ENCODE measurements at places on chromosomes 4 and X.
A peak's percentile ranks its signal among the peaks of the same experiment; 100 is the strongest.

DNA sequence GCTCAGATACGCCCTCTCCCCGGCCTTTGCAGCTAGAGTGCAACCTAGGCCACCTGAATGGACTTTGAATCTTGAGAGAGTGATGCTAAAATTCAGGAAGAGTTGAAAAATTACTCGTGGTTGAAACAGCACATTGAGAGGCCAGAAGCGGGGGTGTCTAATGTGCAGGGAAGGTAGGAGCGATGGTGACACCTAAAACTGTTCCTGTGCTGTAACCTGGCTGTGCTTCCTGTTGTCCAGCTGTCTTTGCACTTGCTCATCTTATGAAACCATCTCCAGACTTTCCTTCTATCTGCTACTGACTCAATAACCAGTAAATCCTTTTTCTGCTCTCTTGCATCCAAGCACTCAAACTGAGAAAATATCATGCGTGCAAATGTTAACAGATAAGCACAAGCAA, 106.4 kb upstream of the RPS6KA3 start:
- no peak for DNase-seq

GRCh38 chr4:42655921-42656678, 805 bp downstream of the ATP8A1 start:
- peak; percentile 12 for DNase-seq

DNA sequence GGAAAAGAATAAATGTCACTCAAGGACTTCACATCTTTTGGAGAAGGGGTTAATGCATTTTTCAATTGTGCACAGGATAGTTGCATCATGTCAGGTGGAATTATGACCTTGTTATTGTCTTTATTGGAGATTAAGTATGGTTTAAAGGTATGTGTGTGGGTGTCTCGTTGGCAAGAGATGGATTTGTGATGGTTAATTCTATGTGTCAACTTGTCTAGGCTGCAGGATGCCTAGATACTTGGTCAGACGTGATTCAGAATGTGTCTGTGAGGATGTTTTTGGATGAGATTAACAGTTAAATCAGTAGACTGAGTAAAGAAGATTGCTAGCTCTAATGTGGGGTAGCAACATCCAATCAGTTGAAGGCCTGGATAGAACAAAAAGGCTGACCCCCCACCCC, 42.2 kb upstream of the HSD17B10 start:
- no peak for DNase-seq

- no peak for DNase-seq
These were observed 37.6 kb upstream of the ERVMER34-1 start for GRCh38 chr4:52788806-52789205.

- no peak for DNase-seq
These were observed 1.9 kb downstream of the TLR7 start for GRCh38 chrX:12868747-12869146.

DNA sequence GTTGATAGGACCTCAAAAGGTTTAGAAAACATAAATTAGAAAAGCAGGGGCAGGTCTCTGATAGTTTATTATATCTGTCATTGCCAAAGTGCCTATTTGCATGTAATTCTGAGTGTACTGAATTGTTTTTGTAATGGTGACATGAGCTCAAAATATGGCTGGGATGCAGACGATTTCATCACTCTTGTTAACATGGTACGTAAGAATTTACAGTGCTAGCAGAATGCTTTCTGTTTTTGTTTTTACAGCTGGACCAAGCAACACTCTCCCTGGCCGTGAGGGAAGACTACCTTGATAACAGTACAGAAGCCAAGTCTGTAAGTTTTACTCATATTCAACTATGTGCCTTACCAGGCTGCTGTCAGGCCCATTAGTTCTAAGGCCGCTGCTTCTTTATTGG, 58.1 kb downstream of the PHEX start:
- DNase-seq: no peak

GRCh38 chr4:165700855-165701254, 172.2 kb upstream of the TLL1 start:
- no peak for DNase-seq

- no peak for DNase-seq
These were observed 241.4 kb upstream of the ANXA3 start for GRCh38 chr4:78310007-78310739.

GRCh38 chr4:136731025-136731424, 801.3 kb downstream of the PCDH18 start:
- DNase-seq: no peak

DNA sequence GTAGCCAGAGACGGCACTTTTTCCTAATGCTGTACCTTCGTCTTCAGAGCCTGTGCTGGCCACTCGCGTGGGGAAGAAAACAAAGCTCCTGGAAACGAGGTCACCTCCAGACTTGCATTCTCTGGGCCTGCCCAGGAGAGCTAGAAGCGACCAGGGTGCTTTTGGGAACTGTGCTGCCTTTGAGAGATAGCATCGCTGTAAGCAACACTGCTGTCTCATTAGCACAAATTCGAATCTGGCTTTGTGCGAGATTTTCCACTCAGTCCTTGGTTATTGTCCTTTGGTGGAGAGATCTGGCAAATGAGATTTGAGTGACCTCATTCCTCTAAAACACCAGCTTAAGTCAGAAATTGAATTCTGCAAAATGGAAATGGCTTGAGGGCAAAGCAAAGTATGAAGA, 66.1 kb upstream of the TLR3 start:
- DNase-seq: no peak

DNA sequence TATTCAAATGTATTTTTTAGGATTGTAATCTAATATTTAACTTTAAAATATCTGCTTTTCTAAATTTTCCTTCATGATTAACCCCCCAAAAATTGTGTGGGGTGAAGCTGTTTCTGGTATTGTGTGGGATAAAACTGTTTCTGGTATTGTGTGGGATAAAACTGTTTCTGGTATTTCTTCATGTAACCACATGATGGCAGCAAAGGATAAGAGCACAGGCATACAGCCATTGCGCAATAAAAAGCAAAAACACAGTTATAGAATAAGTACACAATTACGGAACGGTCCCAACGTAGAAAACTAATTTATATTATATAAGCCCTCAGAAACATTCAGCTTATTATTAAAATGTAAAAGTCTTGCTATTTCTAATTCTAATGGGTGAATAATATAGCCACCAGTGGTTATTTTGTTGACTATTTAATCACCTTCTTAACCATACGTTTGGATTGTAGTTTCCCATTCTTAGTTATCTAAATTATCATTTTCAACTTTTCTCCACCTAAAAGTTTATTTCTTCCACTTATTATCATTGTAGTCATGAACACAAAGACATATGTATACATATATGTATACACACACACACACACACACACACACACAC, 333.9 kb upstream of the FSTL5 start:
- DNase-seq: no peak

GRCh38 chrX:7263330-7263729, 115.4 kb upstream of the PUDP start:
- DNase-seq: no peak

DNA sequence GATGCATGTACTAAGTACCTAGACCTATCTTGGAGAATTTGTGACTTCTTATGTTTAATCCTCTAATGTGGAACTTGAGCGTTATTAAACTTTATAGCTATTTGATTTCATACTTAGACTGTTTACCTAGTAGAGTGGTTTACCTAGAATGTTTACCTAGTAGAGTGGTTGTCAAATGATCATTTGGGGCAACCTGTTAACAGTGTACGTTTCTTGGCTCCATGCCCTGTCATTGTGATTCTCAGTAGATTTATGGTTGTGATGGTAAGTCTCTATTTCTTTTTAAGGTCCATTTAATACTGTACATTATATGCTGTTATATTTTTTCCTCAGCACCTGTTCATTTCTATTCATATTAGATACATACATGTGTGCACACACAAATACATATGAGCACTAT, 233.0 kb upstream of the MAD2L1 start:
- no peak for DNase-seq

DNA sequence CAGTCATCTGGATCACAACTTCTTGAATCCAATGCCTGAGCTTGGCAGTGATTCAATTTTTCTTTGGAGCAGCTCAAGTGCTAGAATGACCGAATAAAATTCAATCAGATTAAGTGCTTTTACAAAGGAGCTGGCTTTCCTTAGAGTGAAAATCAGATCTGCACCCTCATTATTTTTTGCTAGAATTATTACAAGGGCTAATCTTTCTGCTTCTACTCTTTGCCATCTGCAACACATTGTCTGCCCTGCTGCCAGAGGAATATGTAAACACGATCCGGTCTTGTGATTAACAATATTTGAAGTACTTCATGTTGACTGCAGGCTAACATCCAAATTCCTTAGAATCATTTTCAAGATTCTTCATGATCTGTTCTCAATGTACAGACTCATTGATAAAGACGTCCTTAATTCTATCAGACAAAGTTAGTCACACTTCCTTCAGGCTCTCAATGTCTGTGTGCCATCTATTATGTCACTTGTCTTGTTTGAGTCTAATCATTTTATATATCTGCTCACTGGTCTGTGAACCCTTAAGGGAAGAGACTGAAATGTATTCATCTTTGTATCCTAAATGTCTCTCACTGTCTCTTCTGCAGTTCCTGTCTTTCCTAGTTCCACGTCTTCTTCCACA, 531.2 kb downstream of the GALNTL6 start:
- no peak for DNase-seq

DNA sequence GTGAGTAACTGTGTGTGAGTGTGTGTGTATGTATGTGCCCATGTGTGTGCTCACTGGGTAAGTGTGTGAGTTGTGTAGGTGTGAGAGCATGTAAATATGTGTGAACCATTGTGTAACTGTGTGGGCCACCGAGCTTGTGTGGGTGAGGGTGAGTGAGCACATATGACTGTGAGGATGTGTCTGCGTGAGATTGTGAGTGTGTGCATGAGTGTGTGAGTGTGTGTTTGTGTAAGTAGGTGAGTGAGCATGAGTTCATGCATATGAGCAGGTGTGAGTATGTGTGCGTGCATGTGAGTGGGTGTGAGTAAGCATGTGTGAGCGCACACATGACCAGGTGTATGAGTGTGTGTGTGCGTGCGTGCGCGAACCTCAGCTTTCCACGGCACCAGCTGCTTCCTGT, 1.4 kb upstream of the ATP2B3 start:
- no peak for DNase-seq

DNA sequence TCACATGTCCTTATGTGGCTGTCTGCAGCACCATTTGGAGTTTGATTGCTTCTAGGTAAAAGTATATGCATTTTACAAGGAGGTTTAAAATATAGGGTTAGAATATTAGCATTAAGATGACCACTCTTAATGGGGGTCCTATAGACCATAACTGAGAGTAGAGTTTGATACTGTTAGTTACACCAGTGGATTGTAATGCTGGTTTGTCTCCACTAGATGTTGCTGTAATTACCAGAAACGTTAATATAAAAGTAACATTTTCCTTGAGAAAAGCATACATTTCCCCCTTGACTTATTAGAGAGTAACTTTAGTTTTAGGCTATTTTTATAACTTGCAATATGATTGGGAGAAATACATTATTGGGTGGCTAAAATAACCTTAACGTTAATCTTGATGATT, 93.0 kb downstream of the ZXDA start:
- DNase-seq: no peak

DNA sequence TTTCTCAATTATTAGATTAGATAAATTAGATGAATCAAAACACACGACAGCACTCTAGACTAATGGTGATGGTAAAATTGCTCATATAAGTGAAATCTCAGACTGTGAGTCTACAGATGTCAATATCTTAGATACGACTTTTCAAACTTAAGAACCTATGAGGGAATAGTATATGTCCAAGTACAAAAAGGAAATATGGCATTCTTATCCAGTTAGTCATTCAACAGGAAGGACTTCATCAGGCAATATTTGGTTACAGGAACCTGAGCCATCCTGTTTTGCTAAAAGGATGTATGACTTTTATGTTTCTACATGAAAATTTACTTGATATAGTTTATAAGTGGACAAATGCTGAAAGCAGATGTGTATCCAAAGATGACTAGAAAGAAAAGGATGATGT, 107.0 kb downstream of the CT47B1 start:
- no peak for DNase-seq

DNA sequence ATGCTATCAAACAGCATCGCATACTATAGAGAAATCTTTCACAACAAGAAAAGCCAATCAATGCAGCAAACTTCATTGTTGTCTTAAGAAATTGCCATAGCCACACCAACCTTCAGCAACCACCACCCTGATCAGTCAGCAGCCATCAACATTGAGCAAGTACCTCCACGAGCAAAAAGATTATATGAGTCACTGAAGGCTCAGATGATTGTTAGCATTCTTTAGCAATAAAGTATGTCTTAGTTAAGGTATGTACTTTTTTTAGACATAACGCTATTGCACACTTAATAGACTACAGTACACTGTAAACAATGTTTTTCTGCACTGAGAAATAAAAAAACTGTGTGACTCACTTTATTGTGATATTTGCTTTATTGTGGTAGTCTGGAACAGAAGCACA, 37.8 kb upstream of the FUNDC1 start:
- DNase-seq: no peak

- DNase-seq: no peak
These were observed 37.9 kb upstream of the CYP2U1 start for GRCh38 chr4:107893171-107894137.

GRCh38 chrX:114976292-114976691, 41.1 kb downstream of the IL13RA2 start:
- DNase-seq: no peak

DNA sequence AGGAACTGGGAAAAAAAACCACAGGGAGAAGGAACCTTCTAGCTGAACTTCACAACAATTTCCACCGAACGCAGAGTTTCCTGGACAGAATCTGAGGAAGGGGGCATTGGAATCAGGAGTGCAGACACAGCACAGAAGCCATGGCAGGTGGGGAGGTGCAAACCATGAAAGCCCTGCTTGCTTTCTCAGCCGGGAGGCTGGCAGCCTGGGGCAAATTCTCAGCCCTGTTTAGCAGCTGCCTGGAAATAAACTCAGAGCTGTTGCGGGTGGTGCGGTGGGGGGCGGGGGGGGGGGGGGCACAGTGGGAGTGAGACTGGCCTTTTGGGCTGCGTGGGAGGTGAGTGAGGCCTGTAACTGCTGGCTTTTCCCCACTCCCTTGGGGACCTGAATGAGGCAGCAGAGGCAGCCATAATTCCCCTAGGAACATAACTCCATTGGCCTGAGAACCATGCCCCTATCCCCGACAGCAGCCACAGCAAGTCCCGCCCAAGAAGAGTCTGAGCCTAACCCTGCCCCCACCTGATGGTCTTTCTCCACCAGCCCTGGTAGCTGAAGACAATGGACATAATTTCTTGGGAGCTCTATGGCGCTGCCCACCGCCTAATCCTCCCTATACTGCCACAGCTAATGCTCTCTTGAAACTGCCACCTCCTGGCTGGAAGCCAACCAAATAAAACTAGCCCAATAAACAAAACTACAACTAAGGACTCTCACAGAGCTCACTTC, 176.3 kb downstream of the FAM13A start:
- no peak for DNase-seq

DNA sequence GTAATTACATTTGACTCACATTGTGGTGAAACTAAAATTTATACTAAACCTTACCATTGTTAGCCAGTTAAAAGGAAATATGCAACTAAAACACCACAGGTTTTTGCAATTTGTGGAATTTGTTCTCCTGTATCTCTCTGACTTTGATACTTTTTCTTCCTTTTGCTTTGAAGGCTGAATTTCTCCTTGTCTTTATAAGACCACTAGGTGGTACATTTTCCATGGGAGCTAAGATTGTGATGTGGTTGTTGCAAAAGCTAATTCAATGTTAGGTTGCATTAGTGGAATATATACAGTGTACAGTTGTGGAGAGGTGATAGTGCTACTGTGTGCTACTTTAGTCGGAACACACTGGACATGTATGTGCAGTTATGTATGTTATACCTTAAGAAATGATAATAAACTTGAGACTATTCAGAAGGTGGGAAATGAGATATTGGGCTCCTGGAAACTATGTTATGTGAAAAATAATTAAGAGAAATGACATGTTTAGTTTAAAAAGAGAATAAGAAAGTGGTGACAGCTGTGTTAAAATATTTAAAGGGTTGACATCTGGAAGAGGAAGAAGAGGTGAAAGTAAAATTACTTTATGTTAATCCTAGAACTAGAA, 70.3 kb downstream of the ARL9 start:
- DNase-seq: no peak

All from T-helper 1 cell (primary cell).